ENCODE measurements at places on chromosomes 1 and 21.

DNA sequence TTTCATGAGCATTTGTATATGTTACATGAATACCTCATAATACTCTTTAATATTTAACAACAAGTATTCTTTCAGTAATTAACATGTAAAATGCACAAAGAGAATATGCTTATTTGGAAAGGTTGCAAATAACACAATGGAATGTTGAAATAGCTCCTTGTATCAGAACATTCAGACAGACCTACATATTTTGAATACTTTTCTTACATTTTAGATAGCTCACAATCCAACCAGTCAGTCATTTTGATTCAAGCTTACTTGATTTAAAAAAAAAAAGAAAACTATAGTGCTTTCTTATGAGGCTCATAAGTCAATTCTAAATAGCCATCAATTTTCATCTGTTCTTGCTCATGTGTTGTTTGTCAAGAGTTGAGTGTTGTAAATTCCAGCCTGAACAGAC lies 518.8 kb downstream of the ADGRL2 start:
- no peak for DNase-seq

DNA sequence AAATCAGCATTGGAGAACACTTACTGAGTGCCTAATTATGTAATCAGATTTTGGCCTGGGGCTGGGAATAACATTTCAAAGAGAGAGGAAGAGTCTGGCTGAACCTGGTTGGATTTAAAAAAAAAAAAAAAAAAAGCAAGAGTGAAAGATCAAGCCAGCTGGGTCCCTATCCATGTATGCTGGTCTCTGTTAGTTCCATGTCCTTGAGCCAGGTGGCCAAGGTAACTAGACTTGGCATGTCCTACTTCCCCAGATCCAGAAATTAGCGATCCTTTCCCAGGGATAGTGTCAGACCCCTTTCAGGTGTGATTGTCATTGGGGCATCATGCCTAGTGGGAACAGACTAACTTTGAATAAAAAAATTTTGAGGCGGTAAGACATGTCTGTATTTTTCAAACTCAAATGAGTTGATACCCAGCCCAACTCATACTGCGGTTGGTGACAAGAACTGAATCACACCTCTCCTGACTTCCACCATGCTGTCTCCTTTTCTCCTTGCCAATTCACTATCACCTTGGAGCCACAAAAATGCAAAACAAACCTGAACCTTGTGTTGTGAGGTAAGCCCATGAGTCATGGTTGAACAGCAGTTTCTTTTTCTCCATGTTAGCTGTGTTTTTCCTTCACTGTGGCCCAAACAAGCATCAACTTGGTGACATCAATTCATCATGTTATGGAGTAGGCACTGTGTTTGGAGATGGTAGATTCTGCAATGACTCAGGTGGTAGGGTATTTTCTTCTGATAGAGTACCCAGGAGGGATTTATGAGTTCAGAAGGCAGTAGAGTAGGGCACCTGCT lies 24.5 kb upstream of the PPP2R5A start:
- no peak for DNase-seq

DNA sequence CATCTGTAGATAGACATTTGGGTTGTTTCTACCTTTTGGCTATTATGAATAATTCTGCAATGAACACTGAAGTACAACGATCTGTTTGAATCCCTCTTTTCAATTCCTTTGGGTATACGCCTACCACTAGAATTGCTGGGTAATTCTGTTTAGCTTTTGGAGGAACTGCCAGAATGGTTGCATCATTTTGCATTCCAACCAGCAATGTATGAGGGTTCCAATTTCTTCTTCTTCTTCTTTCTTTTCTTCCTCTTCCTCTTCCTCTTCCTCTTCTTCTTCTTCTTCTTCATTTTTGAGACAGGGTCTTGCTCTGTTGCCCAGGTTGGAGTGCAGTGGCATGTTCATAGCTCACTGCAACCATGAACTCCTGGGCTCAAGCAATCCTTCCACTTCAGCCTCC lies 13.8 kb upstream of the THEM5 start:
- no peak for DNase-seq

DNA sequence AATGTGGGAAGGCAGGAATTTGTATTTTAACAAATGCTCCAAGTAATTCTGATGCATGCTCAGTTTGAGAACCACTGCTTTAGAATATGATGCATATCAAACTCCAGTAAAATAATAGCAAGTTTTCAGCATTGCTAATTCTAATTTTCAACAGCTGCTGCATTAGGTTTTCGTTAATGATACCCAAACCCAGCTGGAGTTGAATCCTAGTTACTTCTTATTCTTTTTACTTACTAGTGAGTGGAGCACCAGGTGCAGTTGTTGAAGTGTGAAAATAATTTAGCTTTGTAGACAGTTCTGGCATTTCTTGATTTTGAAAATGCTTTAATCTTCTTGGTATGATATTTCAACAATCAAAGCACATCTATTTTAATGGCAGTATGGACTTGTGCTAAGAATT lies 138.5 kb downstream of the HS2ST1 start:
- no peak for DNase-seq

DNA sequence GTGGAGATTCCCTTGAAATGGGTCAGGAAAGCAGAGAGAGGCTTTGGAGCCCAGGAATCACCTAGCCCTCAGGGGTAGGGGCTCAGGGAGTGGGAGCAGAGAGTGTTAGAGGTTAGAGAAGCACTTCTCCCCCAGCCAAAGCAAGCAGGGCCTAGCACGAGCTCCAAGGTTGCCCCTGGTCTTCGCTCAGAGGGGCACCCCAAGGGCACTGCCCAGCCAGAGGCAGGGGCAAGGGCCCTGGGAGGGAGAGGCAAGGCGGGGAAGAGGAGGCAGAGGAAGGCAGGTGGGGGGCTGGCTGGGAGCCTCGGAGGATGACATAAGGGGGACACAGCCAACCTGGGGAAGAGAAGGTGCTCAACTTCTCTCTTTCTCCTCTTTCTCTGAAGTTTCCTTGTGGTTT lies 71.9 kb downstream of the CASZ1 start:
- DNase-seq = no peak

GRCh38 chr1:59973719-59974118 lies 47.1 kb upstream of the CYP2J2 start:
- no peak for DNase-seq

DNA sequence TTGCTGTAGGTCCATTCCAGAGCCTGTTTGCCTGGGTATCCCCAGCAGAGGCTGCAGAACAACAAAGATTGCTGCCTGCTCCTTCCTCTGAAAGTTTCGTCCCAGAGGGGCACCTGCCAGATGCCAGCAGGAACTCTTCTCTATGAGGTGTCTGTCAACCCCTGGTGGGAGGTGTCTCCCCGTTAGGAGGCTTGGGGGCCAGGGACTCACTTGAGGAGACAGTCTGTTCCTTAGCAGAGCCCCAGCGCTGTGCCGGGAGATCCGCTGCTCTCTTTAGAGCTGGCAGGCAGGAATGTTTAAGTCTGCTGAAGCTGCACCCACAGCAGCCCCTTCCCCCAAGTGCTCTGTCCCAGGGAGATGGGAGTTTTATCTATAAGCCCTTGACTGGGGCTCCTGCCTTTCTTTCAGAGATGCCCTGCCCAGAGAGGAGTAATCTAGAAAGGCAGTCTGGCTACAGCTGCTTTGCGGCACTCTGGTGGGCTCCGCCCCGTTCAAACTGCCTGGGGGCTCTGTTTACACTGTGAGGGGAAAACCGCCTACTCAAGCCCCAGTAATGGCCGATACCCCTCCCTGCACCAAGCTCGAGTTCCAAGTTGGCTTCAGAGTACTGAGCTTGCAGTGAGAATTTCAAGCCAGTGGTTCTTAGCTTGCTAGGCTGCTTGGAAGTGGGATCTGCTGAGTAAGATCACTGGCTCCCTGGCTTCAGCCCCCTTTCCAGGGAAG lies 8.7 kb upstream of the SLC25A24 start:
- no peak for DNase-seq

DNA sequence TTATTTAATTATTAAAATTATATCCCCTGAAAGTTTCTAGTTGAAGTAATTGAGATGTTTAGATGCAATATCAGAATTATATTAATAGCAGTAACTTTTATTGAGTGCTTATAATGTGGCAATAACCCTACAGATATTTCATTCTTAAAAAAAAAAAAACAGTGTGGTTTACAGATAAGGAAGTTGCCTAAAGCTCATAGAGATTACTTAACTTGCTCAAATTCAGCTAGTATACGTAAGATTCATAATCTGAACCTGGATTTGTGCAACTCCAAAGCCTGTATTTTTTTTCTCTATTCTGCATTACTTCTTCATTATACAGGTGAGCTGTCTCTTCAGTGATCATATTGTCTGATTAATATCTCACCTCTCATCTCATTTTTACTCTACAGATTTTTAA lies 156.0 kb upstream of the PTBP2 start:
- DNase-seq = no peak

GRCh38 chr1:70552662-70553566 lies 141.8 kb downstream of the CTH start:
- DNase-seq = no peak

DNA sequence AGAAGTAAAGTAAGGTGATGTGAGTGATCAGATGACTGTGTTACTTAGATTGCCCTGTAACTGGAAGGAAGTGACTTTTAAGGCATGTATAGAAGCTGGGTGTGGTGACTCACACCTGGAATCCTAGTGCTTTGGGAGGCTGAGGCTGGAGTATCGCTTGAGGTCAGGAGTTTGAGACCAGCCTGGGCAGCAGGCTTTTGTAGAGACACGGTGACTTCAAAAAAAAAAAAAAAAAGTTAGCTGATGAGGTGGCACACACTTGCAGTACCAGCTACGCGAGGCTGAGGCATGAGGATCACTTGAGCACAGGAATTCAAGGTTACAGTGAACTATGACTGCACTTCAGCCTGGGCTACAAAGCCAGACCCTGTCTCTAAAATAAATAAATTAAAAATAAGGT lies 2.3 kb upstream of the USP16 start:
- no peak for DNase-seq

DNA sequence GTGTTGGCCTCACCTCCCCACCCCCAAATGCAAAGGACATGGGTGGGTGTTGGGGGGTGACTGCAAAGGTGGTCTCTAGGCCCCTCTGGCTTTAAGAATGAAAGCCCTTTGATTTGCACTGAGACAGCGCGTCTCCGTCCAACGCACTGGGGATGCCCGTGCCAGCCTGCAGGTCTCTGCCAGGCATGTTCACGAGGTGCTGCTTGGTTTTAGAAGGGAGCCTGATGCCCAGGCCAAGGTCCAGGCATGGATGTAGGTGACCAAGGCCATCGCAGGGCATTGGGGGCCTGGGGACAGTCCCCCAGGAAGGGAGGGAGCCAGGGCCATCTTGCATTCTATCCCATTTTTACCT lies 363.6 kb upstream of the VAMP3 start:
- peak; percentile 5 for DNase-seq

DNA sequence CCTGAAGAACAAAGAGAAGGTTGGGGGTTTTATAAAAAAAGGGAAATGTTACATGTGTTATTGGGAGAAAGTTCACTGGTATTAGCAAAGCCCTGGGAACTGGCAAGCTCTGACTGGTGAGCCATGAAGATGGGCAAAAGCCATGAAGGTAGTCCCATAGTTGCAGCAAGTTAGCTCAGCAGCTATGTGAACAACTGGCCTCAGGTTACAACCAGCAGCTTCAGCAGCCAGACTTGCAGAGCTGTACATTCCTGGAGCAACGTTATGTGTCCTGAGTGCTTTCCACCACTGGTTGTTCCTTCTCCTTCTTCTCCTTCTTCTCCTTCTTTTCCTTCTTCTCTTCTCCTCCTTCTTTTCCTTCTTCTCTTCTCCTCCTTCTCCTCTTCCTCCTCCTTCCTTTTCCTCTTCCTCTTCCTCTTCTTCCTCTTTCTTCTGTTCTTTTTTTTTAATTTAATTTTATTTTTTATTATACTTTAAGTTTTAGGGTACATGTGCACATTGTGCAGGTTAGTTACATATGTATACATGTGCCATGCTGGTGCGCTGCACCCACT lies 56.1 kb upstream of the TLR5 start:
- DNase-seq = no peak

- no peak for DNase-seq
These were observed 69.9 kb upstream of the DR1 start for GRCh38 chr1:93275634-93276295.

DNA sequence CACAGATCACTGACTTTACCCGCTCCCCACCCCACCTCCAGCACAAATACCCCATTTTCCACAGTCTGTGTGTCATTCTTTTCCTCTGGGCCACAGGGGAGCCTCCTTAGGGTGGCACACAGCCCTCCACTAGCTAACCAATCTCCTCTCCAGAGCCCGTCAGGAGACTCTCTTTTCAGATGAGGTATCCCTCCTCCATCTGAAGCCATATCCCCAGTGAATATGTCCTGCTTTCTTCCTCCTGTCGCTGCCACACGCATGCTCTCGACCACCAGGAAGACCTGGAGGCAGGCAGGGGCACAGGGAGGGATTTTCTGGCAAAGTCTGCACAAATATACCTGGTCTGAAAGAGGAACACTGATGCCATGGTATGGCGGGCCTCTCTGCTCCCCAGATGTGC lies 635 bp downstream of the ZNF648 start:
- no peak for DNase-seq

- no peak for DNase-seq
These were observed 147.5 kb downstream of the TRABD2B start for GRCh38 chr1:47849591-47850261.

GRCh38 chr1:75330624-75331023 lies 196.4 kb downstream of the LHX8 start:
- DNase-seq = no peak

DNA sequence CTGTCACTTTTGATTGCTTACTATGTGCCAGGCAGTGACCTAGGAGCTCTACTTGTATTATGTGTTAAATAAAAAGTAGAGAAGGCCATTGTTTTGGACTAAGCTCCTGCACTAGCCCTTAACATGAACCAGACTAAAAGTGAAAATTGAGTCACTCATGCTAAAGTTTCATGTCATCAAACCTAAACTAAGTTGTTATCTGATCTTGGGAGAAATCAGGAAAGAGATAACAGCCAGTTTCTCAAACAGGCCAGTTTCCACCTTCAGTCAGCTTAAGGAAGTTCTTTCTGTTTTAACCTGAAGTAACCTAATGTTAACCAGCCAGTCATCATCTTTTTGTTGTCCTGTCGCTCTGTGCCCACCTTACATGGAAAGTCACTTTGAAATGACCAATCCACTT lies 102.1 kb upstream of the MARK1 start:
- no peak for DNase-seq

DNA sequence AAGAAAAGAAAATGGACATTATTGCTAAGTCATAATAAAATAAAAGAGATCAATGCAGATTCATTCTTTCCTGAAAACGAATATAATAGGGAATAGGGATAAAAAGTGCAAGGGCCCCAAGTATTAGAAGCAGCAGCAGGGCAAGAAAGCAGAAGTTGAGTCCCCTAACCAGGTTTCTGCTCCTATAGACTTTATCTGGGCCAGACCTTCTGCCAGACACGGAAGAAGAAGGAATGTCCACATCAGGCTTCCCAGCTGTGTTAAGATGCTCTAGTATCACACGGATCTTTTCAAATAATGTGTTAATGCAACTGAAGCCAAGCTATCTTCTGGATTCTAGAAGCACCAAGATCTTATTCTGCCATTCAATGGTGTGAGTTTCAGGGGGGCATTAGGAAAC lies 26.9 kb downstream of the CD244 start:
- DNase-seq = no peak

DNA sequence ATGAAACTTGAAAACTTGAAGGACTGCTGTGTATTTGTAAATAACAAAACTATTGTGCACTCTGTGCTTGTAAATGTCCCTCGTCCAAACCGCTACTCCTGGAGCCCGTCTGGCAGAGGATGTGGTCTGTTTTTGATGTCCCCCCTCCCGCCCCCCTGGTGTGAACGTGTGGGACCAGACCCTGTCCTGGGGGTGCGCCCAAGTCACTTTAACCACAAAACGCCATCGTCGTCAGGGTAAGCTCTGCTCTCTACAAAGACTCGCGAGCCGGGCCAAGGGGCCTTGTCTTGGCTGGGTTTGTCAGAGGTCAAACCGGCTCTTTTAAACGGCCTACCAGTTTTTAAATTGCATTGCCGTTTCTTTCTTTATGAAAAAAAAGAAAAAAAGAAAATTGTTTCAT lies 87.4 kb upstream of the TMEM51 start:
- DNase-seq = no peak
